Natural killer cell (primary cell): ENCODE measurements at places on chromosomes 16 and 17. TPM values are rescaled to one million over a fixed set of nuclear protein-coding genes. Genes with fewer than 3 reads are reported as not detected.

Gene TBC1D3H
- total RNA-seq, result not detected

- DNase-seq, result no peak
These were observed 89.1 kb downstream of the BCAS3 start for GRCh38 chr17:60766778-60767190.

DNA sequence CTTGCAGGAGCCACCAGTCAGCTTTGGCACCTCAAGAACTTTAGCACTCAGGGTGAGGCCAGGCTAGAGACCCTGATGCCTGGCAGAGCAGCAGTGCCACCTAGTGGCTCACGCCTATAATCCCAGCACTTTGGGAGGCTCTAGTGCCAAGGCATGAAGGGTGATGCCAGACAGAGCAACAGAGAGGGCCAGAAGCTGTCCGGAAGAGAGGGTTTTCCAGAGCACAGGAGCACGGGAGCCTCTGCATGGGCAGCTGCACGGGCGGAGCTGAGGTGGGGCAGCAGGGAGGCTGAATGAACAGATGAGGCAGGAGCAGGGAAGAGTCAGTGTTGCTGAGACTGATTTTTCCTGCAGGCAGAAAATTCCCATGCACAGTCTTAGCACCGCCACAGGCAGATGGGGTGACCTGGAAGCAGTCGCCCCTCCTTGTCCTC, 38.9 kb downstream of the MYH3 start:
- peak; percentile 75 for DNase-seq

- DNase-seq, result no peak
These were observed 7.4 kb upstream of the TMEM220 start for GRCh38 chr17:10737168-10737622.

DNA sequence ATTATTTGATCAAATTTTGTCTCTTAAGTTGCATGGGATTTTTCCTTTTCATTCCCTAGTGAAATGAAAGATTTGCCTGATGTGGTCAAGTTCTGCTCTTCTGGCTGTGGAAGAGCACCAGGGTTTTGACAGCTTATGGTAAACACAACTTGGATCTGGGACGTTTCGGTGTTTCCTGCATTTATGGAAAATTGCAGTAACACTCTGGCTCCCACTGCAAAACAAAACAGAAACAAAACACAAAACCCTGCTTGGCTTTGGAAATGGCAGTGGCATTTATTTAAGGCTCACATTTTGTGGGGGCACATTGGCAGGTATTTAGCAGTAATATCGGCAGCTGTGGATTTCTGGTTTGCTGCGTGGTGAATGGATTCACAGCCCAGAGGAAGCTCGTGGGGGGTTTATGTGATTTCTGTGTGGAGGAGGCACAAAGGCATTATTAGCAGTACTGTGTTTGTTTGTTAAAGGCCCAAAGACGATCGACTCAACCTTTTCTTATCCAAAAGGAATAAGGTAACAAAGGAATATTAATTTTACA, 377.8 kb downstream of the SNX29 start:
- DNase-seq, result no peak

DNA sequence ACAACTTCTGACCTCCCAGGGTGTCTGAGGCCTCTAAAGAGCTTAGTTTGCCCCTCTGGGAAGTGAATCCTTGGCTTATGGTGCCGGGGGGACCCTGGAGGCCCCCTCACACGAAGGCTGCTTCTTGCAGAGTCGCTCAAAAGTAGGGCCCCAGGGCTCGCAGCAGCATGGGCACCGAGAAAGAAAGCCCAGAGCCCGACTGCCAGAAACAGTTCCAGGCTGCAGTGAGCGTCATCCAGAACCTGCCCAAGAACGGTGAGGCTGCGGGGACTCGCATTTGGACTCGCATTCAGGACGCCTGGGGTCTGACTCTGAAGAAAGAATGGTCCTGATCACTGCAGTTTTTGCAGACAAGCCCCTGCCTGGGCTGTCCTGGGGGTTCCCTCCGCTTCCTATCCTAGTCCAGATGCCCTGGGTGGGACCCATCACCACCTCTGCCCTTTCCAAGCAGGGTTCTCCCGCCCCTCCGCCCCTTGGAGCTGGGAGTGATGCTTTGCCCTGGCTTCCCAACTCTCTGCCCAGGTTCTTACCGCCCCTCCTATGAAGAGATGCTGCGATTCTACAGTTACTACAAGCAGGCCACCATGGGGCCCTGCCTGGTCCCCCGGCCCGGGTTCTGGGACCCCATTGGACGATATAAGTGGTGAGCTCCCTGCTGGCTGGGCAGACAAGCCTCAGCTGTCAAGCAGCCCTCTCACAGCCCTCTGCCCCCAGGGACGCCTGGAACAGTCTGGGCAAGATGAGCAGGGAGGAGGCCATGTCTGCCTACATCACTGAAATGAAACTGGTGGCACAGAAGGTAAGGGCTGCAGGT, 698 bp downstream of the ACBD4 start:
- DNase-seq, result no peak

GRCh38 chr17:50629902-50630301, 4.8 kb upstream of the ABCC3 start:
- no peak for DNase-seq

DNA sequence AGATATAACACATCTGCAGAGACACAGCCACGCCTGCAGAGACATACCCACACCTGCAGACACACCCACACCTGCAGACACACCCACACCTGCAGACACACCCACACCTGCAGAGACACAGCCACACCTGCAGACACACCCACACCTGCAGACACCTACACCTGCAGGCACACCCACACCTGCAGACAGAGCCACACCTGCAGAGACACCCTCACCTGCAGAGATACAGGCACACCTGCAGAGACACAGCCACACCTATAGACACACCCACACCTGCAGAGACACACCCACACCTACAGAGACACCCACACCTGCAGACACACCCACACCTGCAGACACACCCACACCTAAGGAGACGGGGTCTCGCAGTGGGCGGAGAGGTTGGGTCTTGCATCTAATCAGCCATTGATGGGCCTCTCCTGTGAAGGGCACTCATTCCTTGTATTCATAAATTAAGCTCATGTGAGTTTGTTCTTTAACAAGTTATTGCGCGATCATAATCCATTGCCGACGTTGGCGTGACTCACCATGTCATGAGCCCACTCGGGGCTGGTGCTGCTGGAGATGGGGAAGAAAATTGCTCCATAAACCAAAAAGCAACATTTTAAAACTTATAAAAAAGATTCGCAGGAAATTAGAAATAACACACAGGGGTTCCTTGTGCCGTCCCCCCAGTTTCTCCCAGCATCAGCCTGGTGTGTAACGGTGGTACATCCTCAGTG, 28.9 kb upstream of the CDH15 start:
- no peak for DNase-seq
